ENCODE measurements at places on chromosomes 2 and 18. TPM values are rescaled to one million over a fixed set of nuclear protein-coding genes. Genes with fewer than 3 reads are reported as not detected.

The EFHD1 gene
- total RNA-seq = 0.66 TPM

The HOXD9 gene
- total RNA-seq = 1.8 TPM

The MATN3 gene
- total RNA-seq = 2.9 TPM

The PSTPIP2 gene
- 6.8 TPM for total RNA-seq

The MAP4K3 gene
- 35.6 TPM for total RNA-seq

The NT5C1B gene
- not detected for total RNA-seq

The CCDC148 gene
- 3.5 TPM for total RNA-seq

The ZCCHC2 gene
- 2.9 TPM for total RNA-seq

The SLC9A2 gene
- total RNA-seq = 0.03 TPM

The COL3A1 gene
- total RNA-seq = 1,297 TPM

The SCTR gene
- not detected for total RNA-seq

The PAX3 gene
- total RNA-seq = 0.03 TPM

The GCG gene
- not detected for total RNA-seq

The PKP4 gene
- total RNA-seq = 61.0 TPM

The TTR gene
- total RNA-seq = not detected

The ANKRD62 gene
- not detected for total RNA-seq

The HAAO gene
- not detected for total RNA-seq

The ABHD1 gene
- total RNA-seq = not detected

The CD302 gene
- total RNA-seq = 16.4 TPM

The NOTO gene
- total RNA-seq = not detected
